ENCODE measurements at places on chromosomes 2 and 18. TPM values are rescaled to one million over a fixed set of nuclear protein-coding genes. Genes with fewer than 3 reads are reported as not detected.

The FRZB gene
- 0.52 TPM for total RNA-seq

The UGT1A8 gene
- total RNA-seq, result not detected

The NR4A2 gene
- total RNA-seq, result 57.6 TPM

The COL4A3 gene
- 0.48 TPM for total RNA-seq

The DPYSL5 gene
- not detected for total RNA-seq

The WNT6 gene
- not detected for total RNA-seq

The PSMA8 gene
- not detected for total RNA-seq

The LOXHD1 gene
- total RNA-seq, result not detected

The CCNT2 gene
- 13.3 TPM for total RNA-seq

The RAB3GAP1 gene
- 24.8 TPM for total RNA-seq

The ETAA1 gene
- total RNA-seq, result 36.2 TPM
